ENCODE measurements at places on chromosomes 2 and 18.

DNA sequence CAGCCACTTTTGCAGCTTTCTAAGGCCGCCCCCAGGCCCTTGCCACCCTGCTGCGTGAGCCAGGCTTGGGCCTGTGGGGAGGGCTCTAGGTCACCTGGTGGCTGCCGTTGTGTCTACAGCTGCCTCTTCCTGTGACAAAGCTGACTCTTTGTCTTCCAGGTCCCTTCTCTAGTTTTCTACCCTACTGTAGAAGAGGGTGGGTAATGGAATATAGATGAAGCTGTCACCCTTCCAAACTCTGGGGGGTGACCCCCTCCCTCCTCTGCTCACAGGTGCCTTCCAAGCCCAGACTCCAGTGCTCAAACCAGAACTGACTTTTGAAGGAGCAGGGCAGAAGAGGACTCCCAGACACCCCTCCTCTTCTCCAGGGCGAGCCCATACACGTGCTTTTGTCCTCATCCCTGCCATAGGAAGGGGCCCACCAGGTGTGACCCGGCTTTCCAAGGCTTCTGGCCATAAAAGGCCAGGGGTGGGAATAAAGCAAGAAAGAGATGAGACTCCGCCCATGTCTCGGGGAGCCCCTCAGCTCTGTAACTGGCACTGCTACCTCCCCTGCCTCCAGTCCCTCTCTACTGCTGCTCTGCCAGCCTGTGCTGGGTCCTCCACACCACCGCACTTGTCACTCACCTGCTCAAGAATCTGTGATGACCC, 17.9 kb upstream of the SDC1 start:
- DNase-seq, result no peak

DNA sequence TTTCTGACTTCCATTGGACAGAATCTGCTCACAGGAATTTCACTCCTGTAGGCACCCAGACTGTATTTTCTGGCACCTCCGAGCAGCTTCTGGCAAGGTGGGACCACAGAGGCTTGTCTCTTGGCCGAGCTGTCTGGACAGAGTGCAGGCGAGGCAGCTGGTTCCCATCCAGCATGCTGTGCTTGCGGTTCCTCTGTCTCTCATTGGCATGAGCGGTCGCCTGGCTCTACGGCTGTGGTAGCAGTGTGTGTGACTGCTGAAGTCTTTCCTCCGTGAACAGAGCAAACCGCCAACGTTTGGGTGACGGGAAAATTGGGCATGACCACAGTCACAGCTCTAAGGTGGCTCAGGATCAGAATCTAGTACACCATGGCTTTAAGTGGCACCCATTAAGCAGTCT, 411.7 kb upstream of the NETO1 start:
- DNase-seq, result no peak

DNA sequence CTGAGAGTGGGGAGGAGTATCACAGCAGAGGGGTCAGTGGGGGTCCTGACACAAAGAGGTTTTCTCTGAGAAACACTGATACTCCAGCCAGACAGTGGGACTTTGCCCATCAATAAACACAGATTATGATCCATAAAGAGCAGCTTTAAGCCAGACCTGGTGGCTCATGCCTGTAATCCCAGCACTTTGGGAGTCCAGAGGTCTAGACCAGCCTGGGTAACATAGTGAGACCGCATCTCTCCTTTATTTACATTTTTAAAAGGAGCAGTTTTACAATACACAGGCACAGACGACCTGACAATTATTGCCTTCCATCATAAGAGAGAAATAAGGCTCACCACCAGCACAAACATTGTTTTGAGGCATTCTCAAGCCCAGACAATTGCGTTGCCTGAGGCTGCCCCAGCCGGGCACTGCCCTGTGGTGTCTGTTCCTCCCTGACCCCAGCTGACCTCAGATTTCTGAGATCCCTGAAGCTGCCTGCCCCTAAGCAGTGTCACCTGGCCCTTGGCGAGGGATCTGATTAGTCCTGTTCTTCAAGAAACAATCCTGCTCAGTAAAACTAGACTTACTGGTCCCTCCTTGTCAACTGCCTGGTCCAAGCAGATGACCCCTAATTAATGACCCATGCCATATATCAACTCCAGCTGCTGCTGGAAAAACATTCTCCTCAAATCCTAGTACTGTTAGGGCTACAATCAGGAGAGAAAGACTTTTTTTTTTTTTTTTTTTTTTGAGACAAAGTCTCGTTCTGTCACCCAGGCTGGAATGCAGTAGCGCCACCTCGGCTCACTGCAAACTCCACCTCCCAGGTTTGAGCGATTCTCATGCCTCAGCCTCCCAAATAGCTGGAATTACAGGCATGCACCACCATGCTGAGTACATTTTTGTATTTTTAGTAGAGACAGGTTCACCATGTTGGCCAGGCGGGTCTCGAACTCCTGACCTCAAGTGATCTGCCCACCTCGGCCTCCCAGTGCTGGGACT, 59.4 kb upstream of the SOS1 start:
- DNase-seq, result no peak

DNA sequence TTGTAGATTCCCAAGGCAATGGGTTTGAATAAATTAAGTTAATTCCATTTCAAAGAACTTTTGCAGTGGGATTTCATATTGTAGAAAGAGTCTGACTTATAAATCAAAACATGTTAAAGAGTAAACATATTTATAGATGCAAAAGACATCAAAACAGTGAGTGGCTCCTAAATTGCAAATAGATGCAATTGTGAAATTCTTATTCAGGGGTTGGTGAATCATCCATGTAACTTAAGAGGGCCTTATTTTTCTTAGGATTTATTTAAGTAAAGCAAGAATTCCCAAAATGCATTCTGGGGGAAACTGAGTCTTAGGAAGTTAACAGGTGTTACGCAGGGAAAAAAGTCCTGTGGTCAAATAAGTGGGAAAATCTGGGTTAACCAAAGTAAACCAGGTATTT, 11.3 kb downstream of the TANC1 start:
- DNase-seq, result no peak

- no peak for DNase-seq
Measured at GRCh38 chr2:111068435-111069058, 52.2 kb upstream of the BCL2L11 start.

DNA sequence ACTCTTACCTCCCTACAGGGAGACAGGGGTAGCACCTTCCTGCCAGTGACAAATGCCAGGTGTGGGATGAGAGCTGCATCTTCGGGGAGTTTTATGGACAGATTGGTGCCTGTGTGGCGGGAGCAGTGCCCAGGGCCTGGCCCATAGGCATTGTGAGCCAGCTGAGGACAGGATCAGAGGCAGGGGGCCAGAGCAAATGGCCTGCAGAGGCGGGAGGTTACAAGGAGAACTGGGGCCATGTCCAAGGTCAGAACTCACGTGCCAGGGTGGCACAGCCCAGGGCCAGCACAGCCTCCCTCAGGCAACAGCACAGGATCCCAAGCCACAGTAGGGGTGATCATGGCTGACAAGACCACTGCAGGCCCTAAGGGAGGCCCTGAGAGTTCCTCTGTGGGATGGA, 40.2 kb upstream of the MCFD2 start:
- DNase-seq, result no peak

DNA sequence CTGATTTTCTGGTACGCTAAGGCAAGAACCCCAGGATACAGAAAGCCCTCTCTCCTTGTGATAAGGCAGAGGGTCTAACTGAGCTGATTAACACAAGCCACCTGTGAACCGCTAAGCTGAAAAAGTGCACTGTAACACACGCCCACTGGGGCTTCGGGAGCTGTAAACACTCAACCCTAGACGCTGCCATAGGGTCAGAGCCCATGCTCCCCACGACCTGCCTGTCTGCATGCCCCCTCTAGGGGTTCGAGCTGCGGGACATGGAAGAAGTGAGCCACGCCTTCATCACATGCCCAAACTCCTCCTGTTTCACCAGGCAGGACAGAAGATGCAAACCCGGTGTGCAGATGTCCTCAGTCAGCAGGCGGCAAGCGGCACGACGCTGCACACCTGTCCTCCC, 173.9 kb upstream of the RAB12 start:
- DNase-seq, result no peak

DNA sequence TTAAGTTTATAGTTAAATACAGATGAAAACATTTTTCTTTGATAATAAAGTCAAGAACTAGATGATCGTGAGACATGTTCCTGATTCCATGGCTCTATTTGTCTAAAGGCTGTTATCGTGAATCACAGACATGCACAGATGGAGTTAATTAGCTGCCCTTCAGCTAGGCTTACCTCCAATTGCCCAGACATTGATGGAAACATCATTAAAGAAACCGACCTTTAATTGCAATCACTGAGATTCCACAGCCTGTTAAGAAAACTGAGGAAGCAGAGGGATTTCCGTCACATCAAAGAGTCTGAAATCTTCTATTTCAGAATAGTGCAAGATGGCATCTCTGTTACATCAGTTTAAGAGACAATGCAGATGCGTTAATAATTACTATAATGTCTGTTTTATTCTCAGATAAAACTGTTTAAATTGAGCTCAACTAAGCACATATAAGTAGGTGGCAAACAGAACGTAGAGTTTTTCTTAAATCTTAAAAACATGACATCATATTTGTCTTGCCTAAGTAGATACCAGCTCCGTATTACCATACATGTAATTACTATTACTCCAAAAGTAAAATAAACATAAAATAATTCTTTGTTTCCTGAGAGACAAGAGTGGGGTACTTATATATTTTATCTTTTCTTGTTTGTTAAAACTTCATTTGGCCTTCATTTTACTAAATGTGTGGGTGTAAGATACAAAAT, 23.9 kb upstream of the CRACDL start:
- no peak for DNase-seq
